ENCODE measurements at places on chromosomes 6 and 20.

- no peak for ATAC-seq
Measured at GRCh38 chr6:159180001-159180400, 10.8 kb downstream of the FNDC1 start.

DNA sequence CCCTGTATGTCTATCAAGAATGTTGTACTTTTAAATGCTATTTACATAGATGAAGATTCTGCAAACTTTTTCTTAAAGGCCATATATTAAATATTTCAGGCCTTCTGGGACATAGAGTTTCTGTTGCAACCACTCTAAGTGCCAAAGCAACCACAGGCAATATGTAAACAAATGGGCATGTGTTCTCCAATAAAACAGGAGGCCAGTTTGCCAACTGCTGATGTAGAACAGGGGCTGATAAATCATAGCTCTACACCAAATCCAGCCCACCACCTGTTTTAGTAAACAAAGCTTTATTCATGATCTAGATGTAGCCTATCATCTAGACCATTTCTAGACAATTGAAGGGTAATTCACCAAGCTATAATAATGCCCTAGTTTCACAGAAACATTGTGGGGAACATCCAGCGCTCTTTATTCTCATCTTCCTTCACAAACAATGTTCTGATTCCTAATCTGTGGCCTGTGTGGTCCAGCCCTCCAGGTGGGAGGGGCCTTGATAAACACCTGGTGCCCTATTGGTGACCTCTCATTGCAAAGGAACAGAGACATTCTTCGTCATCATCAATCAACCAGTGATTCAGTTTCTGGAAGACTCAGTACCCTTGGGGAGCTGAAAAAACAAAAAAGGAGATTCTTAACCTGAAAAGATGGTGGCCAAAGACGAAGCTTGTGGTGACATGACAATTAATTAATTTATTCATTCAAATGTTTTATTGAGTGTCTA lies 80.2 kb downstream of the PREP start:
- ATAC-seq, result peak; percentile 55

- peak; percentile 69 for ATAC-seq
Measured at GRCh38 chr6:13873288-13874190, 51.2 kb upstream of the RNF182 start.

- no peak for ATAC-seq
Measured at GRCh38 chr6:138667408-138667807, 106.2 kb upstream of the CCDC28A start.

DNA sequence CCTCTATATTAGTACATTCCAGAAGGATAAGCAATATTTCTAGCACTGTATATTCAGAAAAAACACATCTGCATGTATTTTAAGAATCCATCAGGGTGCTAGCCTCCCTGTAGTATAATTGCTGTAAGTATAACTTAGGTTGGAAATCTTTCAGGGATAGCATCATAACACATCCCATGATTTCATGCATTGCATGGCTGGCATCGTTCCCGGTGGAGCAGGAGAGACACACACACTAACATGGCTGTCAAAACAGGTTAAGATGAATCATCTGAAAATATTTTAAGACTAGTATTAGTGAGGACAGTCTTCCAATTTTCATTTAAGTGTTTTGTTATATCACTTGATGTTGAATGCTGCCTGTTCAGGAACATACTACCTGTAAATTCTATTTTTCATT lies 32.1 kb upstream of the CENPW start:
- peak; percentile 89 for ATAC-seq

- no peak for ATAC-seq
Measured at GRCh38 chr6:30295837-30296236, 30.9 kb upstream of the TRIM39 start.

GRCh38 chr6:157075549-157076450 lies 247.5 kb downstream of the TMEM242 start:
- ATAC-seq, result no peak

DNA sequence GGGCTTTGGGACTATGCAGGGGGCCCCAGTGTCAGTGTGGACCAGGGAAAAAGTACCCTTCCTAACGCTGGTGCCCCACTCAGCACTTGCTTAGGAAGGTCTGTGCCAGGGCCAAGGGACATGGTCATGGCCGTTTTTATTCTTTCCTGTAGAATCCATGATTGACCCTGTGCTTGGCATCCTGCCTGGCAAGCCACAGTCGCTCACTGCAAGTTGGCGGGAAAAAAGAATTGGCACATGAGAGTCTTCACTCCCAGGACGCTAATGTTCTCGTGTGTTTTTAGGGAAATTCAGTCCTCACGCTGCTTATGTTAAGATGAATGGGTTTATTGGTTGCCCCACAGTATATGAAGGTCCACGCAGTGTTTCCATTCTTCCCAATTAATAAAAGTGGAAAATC lies 253.4 kb downstream of the CDH4 start:
- ATAC-seq, result no peak

- ATAC-seq, result no peak
Measured at GRCh38 chr20:45176526-45177267, 2.0 kb downstream of the PI3 start.

DNA sequence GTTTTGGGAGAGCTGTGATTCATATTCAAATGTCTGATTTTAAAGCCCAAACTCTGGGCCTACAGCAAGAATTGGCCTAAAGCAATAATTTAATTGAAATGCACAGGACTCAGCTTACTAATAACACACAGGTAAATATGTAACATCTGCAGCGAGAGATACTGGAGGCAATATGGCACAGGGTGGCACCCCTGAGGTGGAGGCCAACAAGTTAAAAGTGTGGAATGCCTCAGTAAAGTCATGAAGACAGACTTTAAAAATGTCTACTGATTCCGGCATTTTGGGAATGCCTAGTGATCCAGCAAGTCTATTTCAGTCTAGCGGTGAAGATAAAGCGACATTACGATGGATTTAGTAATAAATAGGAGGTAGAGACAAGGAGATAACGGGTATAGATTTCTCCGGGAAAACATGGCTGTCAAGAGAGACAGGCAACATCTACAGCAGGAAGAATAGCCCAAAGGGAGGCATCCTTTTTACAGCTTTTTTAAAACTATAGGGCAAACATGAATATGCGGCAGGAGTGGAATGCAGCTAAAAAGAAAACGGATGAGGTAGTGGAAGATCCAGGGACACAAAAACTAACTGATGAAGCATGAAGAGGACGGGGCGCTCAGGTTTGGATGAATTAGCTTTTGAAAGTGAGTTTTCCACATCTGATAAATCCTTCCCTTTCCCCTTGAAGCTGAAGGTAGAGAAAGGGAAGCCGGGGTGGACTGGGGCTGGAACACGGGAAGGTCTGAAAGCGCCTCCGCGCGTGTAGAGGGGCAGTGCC lies 1.2 kb downstream of the NANP start:
- no peak for ATAC-seq

GRCh38 chr20:22827916-22828315 lies 207.2 kb upstream of the SSTR4 start:
- ATAC-seq, result no peak

- ATAC-seq, result no peak
Measured at GRCh38 chr20:38665094-38665493, 59.2 kb upstream of the SLC32A1 start.

Data from esophagus mucosa (tissue), 1 donor.